Sigmoid colon (tissue), 7 donors: ENCODE measurements at places on chromosomes 16 and 17. TPM values are rescaled to one million over a fixed set of nuclear protein-coding genes. Genes with fewer than 3 reads are reported as not detected.

PPM1E gene
- polyA plus RNA-seq = 0.20 TPM

MMP2 gene
- polyA plus RNA-seq = 47.1 TPM

VASN gene
- polyA plus RNA-seq = 2.4 TPM

GPRC5B gene
- 1.6 TPM for polyA plus RNA-seq

BTBD17 gene
- not detected for polyA plus RNA-seq

RASD1 gene
- polyA plus RNA-seq = 40.8 TPM

RNF222 gene
- polyA plus RNA-seq = 0.03 TPM
